Anterior cingulate cortex (tissue), 58 donors: ENCODE measurements at places on chromosomes 4 and X.
A peak's percentile ranks its signal among the peaks of the same experiment; 100 is the strongest.

- no peak for DNase-seq
Observed at GRCh38 chrX:129145840-129146272, 377.4 kb downstream of the SMARCA1 start.

GRCh38 chrX:70577442-70577841, 132.8 kb downstream of the DLG3 start:
- DNase-seq, result no peak

- no peak for DNase-seq
Observed at GRCh38 chr4:48694824-48695223, 85.3 kb downstream of the FRYL start.

GRCh38 chr4:1868293-1868692, 2.9 kb upstream of the NSD2 start:
- no peak for DNase-seq

DNA sequence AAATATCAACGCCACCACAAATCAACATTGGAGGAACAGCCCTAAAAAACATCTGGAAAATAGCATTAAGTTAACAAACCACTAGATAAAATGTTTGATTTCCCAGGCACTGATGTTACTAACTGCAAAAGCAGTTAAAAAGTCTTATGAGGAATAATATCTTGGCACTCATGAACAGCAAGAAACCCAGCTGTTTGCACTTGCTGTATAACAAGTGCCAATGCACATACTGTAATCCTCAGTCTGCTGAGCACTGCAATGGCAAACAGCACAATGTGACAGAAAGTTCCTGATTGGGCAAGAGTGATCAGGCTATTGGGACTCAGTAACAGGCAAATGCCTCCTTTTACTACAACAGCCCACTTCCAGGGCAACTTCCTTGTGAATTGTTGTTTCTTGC, 20.8 kb upstream of the SEC24B start:
- DNase-seq, result no peak

GRCh38 chr4:22385611-22386011, 130.3 kb downstream of the ADGRA3 start:
- DNase-seq, result no peak

- DNase-seq, result no peak
Observed at GRCh38 chrX:9558615-9559014, 93.8 kb downstream of the TBL1X start.

DNA sequence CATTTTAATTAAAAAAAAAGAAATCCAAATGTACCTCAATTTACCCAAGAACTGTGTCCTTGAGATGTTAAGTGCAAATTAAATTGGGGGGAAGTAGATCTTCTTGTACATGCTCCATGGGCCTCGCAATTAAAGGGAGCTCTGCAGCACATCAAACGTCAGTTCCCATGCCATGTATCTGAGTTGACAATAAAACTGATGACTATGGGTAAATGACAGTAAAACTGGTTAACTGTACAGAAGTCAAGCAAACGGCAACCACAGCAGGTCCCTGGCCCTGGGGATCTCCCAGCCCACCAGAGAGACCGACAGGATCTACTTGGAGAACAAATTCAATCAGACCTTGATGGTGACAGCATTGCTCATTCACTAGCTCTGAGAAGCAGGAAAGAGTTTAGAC, 32.8 kb upstream of the XPNPEP2 start:
- DNase-seq, result no peak

GRCh38 chrX:367866-368265, 18.8 kb downstream of the PPP2R3B start:
- DNase-seq, result no peak

DNA sequence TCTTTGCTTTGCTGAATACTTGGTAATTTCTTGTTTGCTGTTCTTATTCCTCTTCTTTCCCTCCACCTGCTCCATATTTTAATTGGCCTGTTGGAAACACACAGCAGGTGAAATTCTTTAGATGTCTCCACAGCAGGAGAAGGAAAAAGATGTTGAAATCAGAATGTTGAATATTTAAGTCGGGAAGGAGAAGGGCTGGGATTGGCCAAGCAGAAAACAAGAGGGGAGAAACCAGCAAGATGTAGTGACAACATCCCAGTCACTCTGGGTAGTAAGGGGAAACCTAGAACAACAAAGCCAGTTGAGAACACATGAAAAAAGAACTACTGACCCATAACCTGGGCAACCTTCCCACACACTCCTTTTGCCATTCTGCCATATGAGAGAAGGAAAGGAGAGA, 37.3 kb upstream of the STAG2 start:
- DNase-seq, result no peak

DNA sequence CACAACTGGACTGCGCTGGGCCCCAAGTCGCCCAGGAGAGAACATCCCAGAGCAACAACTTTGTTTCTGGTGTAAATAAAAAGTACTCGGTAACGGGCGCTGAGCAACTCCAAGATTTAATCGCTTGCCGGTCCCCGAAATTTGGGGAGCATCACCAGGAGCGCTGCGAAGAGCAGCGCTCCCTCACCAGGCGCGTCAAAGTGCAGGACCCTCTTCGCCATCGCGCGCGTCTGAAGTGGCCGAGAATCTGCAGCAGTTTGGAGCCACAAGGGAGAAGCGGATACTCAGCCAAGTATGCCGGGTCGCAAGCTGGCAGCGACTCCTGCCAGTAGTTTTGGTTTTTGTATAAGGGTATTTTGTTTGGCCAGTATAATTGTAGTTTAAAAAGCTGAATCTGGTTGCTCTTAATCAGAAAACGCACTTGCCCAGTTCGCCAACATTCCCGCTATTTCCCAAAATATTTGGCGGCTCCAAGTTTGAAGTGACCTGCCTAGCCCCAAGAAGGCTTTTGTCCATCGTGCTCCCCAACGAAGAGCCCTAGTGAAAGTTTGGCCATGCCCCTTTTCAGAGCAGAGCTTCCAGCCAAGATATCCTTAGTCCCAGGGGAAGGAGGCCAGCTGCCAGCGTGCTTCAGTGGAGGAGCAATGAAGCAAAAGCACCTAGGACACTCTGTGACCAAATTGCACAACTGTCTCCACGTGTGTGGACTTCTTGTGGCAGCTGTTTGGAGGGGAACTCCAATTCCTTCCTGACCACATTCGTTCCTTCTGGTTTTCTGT, 557 bp upstream of the KDR start:
- DNase-seq, result no peak

GRCh38 chr4:2350982-2351381, 67.5 kb downstream of the ZFYVE28 start:
- no peak for DNase-seq

DNA sequence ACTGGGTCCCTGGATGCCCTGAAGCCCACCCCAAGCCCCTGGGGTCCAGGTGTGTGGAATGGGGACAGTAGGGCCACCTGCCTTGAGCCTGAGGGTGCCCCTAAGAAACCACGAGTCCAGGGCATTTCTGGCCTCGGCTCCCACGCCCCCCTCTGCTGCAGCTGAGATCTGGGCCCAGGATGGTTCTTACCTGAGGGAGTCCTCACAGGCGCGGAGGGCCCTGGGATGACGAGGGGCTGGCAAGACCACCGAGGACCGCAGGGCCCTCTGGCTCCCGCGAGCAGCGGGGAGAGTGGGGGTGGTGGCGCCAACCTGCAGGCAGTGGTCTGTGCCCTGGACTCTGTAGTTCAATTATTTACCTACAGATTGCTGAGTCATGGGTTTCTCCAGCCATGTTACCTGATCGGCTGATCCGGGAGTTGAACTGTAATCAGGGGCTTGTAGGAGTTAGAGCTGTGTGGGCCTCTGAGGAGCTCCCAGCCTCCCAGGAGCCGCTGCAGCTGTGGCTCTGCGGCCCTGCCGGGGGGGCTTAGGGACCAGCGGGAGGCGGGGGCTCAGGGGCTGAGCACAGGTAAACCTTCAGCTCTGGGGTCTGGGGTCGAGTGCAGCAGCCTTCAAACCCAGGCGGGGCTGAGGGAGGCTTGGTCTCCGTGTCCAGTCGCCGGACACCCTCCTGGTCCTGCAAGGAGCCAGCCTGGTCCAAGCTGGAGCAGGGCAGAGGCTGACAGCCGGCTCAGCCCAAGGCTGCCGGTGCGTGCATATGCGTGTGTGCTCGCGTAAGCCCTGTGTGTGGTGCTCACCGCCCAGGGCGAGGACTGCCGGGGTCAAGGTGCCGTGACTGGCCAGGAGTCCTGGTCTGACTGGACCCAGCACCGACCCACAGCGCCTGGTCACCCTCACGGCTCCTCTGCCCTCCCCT, at the start of gene SLC26A1:
SLC26A1 (minus strand) TSS at position 294 of the 919 bp plus-strand sequence. CDS start 1,701 bp downstream, outside the sequence.
- no peak for DNase-seq

DNA sequence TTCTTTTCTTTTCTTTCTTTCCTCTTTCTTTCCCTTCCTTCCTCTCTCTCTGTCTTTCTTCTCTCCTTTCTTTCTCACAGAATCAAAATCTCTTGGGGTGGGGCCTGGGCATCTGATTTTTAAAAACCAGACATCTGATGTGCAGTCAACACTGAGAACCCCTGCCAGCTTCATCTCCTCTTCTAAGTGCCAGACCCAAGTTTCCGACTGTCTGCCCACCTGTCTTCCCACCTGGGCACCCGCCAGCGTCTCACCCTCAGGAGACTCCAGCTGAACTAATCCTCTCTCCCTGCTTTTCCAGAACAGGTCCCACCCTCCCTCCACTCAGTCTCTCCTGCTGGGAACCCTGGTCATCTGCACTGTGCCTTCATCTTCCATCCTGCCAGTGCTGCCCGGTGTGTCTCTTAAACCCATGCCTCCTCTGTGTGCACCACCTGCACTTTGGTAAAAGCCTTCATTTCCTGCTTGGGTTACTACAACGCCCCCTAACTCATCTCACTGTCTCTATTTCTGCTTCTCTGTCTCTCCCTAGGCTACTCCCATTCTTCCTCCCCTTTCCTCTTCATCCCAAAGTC, 2.8 kb downstream of the SOD3 start:
- no peak for DNase-seq

DNA sequence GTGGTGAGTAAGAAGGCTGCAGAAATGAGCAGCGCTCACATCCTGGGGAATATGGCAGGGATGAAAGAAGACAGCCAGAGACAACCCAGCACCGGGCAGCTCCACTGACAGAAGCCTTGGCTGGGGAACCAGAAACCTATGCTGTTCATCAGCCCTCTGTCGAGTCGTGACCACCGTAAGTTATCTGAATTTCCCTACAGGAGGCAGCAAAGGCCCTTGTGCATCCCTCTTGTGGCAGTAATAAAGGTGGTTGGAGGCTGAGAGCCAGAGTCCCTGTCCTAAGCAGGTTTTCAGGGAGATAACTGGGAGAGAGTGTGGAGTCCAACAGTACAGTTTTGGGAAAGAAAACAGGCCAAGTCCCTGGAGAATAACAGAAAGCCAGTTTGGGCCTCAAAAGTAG, 194.0 kb upstream of the BOD1L1 start:
- no peak for DNase-seq

GRCh38 chrX:102652031-102652688, 877 bp downstream of the GPRASP1 start:
- peak; percentile 26 for DNase-seq

- no peak for DNase-seq
Observed at GRCh38 chr4:162408309-162408708, 244.5 kb upstream of the FSTL5 start.

DNA sequence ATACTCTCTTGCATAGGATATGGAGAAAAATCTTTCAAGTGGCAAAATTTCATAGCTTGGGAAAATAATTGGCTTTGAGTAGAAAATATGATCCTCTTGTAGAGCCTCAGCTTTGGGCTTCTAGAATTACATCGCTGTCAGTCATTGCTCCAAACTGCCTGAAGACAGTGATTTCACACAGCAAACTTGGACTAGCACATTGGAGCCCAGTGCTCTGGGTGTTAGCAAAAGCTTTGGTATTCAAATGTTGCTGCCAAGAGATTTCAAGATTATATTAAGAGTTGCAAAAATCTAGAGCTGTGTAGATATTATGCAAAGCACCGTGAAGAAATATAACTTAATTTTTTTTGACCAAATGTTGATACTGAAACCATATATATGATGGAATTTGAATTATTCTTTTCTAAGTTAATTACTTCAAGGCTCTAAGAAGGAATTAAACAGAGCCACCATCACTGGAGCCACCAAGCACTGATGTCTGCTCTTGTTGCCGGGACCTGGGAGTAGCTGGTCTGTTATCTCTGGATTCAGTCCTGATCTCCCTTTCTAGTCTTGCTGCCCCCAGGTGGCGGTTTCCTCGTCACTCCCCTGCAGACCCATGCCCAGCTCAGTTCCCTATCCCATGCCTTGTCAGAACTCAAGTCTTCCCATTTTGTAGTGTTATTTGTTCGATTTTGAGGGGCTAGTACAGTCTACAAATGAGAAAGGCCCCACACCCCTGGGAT, 260.7 kb upstream of the SFRP2 start:
- DNase-seq, result no peak

- no peak for DNase-seq
Observed at GRCh38 chr4:77959566-77960338, 97.1 kb downstream of the MRPL1 start.

GRCh38 chr4:187232196-187232595, 508.5 kb upstream of the FAT1 start:
- no peak for DNase-seq

DNA sequence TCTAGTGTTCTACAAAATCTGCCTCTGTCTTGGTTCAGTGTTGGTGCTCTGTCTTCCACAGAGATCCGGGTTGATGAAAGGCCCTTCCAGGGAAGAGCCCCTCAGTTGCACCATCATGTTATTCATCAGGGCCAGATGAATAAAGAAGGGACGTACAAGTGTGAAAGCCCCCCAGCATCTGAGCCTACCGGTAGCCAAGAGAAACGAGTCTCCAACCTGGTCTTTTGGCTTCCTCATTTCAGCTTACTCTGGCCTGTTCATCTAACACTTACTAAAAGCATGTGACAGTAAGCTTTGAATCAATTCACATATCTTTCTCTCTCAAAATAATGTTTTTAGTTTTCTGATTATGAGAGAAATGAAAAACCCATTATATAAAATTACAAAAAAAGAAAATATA, 19.2 kb downstream of the MEPE start:
- DNase-seq, result no peak

DNA sequence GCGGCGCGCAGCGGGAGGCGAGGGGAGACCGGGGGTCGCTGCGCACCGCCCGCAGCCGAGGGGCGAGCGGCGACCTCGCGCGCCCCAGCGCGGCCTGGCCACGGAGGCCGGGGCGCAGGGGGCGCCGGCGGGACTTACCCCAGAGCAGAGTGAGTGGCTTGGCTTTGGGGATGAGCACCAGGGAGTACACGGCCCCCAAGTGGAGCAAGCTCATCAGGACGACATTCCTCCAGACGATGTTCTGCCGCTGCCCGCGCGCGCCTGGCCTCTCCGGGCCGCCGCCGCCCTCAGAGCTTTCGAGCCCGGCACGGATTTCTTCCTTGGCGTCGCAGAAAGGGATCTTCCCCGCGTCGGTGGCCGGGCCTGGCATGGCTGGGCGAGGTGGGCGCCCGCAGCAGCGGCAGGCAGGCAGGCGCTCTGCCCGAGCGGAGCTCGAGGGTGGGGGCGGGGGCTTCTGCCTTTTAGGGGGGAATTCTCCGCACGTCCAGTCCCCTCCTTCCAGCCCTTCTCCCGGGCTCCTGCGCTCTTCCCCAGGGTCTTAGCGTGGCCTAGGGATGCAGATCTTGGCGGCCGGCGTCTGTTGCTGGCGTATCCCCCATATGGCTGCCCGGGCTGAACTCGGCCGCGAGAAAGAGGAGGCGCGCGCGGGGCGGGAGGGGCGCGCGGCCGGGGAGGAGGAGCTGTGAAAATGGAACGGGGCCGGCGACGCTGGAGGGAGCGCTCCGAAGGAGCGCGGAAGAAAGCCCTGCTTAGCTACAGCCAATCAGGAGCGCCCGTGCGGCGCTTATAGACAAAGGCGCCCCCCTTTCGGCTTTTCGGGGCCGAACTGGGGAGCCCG, at the start of gene SCD5:
SCD5 (minus strand) TSS at position 629 of the 838 bp plus-strand sequence; CDS start at position 370, 259 bp downstream.
- peak; percentile 86 for DNase-seq

GRCh38 chrX:114611018-114611619, 27.2 kb downstream of the HTR2C start:
- DNase-seq, result no peak
